ENCODE measurements at places on chromosomes 2 and 18.

DNA sequence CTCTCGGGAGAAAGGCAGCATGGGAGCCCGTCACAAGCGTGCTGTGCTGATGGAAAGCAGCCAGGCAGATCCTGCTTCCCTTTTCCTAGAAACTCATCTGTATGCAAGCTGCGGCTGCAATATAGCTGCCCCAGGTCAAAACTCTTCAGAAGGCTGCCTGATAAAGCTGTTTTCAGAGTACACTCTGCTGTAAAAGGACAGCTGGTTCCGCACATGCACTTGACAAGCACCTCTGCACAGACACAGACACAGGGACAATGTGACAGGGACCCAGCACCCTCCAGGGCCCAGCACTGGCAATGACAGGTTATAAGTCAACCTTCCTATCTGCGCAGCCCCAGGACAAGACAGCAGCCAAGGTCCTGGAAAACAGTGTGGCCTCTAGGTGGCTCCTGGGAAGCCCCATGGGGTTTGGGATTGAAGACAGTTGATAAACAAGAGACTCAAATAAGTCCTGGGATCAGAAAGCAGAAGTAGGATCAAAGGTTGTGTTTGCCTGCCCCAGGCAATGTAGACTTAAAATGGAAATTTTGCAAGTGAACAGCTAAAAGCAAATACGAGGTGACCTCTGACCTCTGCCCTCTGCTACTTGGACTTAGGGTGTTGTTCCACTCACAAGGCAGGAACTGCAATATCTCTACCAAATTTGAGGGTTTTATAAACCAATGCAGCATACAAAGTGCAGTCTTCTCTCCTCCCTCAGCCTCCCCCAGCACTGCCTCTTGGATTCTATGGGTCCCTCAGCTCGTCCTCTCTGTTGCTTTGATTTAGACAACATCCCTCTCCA, 16.9 kb downstream of the SLC66A2 start:
- DNase-seq = no peak

DNA sequence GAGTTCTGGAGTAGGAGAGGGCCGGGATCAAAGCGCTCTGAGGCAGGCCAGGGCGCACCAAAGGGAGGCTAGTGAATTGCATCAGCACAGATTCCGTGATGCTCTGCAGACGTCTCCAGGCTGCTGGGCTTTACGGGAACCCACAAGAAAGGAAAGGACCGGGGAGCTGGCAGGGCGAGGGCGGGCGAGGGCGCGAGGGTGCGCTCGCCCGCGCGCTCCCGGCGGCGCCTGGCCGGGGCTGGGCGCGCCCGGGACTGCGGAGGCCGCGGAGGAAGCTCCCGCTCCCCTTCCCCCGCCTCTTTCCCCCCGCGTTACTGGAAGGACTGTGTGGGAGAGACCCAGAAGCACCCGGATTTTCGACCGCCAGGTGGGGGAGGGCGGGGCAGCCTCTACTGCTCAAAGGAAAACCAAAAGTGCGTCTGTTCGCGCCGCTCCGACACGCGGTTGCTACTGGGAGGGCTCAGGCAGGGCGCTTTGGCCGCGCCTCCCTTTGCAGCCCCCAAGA, 2.4 kb upstream of the FOSL2 start:
- DNase-seq = peak; percentile 76

DNA sequence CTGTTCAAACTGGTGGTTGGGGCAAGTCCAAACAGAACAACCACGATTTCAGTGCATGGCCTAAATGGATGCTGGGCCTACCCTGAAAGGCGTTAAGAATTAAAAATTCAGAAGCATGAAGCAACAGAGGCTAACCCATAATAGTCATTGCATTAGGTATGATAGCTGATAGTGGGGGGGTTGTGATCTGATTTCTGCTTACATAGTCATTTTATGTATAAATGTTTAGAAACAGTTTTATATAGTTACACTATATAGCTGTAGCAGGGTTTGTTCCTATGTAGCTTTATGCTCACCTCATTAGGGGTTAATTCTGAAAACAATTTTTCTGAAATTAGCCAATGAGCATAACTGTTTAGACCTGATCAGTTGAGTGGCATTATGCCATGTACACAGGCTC, 9.6 kb downstream of the TAF1B start:
- DNase-seq = no peak

DNA sequence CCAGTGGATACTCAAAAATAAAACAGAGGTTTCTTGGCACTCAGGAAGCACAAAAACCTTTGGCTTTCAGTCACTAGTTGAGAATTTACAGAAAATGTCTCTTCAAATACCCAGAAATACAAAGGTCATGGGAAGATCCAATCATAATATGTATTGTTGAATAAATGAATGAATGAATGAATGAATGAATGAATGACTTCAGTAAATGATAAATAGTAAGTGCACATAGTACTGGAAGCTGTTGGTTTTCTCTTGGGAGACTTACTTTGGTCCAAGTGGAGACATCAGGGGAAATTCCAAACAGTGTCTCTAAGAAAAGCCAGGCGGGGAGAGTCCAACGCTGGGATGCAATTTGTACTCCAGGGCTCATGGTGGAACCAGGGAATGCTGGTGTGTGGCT, 261.3 kb upstream of the KLHL29 start:
- DNase-seq = no peak

- DNase-seq = no peak
Measured at GRCh38 chr2:60885683-60886082, 4.3 kb downstream of the REL start.

DNA sequence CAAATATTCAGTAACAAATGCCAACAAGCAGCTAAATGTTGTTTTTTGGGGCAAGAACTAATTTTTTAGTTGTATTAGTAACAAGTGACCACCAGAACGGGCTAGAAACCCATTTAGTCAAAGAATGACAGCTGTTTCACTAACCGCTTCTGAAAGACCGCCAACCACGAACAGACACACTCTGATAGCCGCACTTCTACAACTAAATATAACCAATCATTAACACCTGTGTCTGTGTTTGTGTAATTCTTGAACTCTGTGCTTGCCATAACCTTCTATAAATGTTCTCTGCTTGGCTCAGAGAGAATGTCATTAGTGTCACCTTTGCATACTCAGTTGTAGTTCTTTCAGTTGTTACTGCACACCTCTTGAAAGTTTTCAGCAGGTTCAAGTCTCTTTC, 526.3 kb upstream of the LRRTM1 start:
- DNase-seq = no peak

- no peak for DNase-seq
Measured at GRCh38 chr2:18585526-18585925, 3.8 kb downstream of the NT5C1B start.

DNA sequence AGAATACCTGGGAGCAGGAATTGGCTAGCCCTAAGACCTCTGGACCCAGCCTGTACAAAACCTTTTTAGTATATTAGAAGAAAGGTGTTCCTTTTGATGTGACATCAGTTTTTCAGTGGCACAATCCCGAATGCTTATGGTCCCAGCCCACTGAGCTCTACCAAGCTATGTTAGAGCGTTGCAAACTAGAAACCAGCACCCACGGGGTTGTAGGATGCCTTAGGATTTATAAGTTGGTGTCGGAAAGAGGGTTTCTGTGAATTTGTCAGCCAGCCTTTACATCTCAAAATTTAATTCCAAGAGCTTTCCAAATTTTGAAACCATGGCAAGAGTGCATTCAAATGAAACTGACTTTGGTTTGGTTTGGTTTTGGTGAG, 499 bp upstream of the LMAN1 start:
- no peak for DNase-seq

DNA sequence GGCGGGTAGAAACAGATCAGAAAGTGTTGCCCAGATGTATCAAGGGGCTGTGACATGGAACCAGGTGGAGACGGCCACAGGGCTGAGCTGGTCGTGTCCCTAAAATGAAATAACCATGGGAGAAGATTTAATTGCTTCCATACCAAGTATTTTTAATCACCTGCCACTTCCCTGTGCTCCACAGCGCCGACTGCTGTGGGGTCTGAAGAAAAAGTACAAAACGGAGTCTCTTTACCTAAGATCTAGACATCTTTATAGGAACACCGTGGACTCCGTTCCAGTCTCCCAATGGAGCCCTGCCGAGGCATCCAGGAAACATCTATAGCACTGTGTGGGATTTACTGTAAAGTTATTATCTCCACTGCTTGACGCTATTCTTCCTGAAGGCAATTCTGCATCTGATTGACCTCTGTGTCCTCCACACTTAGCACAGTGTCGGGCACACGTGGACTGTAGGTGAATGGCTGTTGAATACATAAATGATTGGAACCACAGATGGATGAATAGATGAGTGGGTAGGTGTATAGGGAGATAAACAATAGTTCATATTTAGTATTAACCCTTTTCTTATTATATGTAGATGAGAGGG, 21.6 kb upstream of the GYPC start:
- peak; percentile 3 for DNase-seq

DNA sequence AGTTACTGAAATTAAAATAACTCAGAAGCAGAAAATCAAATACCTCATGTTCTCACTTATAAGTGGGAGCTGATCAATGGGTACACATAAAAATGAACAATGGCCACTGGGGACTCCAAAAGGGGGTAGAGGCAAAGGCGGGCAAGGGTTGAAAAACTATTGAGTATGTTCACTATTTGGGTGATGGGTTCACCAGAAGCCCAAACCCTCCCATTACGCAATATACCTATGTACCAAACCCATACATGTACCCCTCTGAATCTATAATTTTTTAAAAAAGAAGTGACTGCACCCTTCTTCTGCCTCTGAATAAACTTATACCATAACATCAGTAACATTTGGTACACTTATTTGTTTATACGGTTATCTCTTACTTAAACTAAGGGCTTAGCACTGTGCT, 119.4 kb downstream of the ZRANB3 start:
- DNase-seq = no peak

GRCh38 chr2:110837446-110838409, 105.4 kb downstream of the ACOXL start:
- no peak for DNase-seq

DNA sequence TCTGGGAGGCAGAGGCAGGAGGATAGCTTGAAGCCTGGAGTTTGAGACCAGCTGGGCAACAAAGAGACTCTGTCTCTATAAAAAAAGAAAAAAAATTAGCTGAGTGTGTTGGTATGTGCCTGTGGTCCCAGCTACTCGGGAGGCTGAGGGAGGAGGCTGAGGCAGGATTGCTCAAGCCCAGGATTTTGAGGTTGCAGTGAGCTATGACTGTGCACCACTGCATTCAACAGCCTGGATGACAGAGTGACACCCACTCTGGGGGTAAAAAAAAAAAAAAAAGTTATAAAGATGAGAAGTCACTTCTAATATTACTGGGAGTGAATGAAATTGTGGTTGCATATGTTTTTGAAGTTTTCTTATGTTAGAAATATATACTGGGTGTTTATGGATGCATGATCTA, 71.6 kb downstream of the C2orf74 start:
- no peak for DNase-seq

DNA sequence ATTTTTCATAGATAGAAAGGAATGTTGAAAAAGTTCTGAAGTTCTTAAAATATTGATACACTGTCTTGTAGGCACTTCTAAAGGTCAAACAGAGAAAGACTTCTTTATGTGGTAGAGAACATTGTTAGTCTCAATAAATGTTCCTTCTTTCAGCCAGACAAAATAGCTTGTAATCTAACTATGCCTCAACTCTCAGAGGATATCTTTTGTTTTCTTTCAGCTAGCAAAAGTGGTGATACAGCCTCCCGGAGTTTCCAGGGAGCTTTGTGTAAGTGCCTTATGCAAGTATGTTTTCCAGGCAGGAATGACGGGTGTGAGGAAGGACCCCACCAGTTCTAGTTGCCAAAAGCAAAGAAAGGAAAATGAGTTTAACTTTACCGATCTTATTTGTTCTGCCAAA, 452.1 kb upstream of the ST6GAL2 start:
- no peak for DNase-seq

GRCh38 chr18:45063246-45064038, 382.8 kb downstream of the SETBP1 start:
- DNase-seq = no peak

GRCh38 chr2:65498396-65498795, 66.0 kb upstream of the SPRED2 start:
- no peak for DNase-seq

- no peak for DNase-seq
Measured at GRCh38 chr2:147657086-147658000, 187.5 kb upstream of the ACVR2A start.

DNA sequence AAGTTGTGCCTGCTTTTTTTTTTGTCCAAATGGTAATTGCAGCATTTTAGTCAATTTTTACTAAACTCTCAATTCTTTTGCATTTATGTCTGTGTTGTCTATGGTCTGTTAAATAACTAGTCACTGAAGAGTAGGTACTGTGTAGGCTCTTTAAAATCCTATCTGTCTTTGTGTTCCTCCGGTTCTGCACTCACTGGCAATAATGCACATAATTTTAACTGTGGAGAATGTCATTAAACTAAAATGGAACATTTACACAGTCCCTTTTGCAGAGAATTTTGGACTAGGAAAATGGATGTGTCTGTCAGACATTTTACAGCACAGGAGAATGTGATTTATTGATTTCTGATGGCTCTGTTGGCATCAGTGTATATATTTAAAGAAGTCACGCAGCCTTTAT, 116.6 kb downstream of the ASXL3 start:
- DNase-seq = no peak

GRCh38 chr2:158953926-158954763, 14.3 kb upstream of the TANC1 start:
- DNase-seq = peak; percentile 85

- DNase-seq = no peak
Measured at GRCh38 chr18:64245126-64245861, 96.4 kb upstream of the LINC00305 start.

GRCh38 chr18:5817816-5818215, 77.5 kb downstream of the TMEM200C start:
- DNase-seq = no peak

DNA sequence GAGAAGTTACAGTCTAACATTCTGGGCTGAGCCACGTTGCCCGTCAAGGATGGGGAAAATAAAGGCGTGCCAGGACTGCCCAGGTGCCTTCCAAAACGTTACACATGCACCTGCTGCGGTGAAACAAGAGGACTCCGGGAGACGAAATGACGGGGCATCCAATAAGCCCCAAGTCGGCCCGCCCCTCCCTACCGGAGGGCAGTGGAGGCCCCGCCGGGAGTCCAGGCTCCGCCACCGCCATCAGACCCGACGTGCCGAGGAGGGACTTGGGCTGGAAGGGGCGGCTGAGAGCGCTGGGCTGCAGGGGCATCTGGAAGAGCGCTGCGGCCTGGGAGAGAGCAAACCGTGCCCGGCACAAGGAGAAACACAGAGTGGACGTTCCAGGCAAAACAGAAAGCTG, 112.5 kb upstream of the GPC1 start:
- no peak for DNase-seq

DNA sequence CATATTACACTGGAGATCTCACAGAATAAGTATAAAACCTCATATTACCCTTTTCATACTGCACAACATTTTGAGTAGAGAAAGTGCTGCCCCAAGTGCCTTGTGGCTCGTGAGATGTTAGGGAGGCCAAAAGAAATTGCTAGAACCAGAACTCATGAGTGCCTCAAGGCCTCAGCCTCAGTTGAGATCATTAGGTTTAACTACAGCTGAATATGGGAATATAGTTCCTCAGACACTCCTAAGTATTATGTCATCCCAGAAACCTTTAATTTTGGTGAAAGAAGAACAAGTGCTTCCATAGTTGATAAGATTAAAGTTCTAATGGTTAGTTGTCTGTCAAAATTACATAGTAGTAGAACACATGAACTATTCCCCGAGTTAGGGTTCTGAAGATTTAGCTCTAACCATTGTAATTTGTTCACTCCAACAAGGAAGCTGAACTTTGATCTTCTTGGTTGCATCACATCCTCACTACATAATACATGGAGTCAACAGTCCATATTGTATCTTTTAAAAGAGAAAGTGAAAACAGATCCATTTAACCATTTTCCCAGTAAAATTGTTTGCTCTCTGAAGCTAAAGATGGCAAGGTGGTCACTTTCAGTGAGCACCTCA, 9.6 kb upstream of the AQP4 start:
- no peak for DNase-seq

GRCh38 chr18:13487237-13487636, 239.1 kb downstream of the FAM210A start:
- DNase-seq = no peak
